Activated CD8-positive, alpha-beta T cell treated with anti-CD3 and anti-CD28 coated beads for 36 hours (primary cell): ENCODE measurements at places on chromosomes 13 and 19. TPM values are rescaled to one million over a fixed set of nuclear protein-coding genes. Genes with fewer than 3 reads are reported as not detected.

Gene BCAM
- not detected for total RNA-seq

Gene CYSLTR2
- 1.1 TPM for total RNA-seq

Gene SIGLEC9
- total RNA-seq, result 0.40 TPM

Gene ZNF491
- 0.76 TPM for total RNA-seq

Gene ICAM3
- 107 TPM for total RNA-seq

Gene CGB1
- total RNA-seq, result not detected

Gene NCAN
- not detected for total RNA-seq

Gene AZU1
- total RNA-seq, result not detected

DNA sequence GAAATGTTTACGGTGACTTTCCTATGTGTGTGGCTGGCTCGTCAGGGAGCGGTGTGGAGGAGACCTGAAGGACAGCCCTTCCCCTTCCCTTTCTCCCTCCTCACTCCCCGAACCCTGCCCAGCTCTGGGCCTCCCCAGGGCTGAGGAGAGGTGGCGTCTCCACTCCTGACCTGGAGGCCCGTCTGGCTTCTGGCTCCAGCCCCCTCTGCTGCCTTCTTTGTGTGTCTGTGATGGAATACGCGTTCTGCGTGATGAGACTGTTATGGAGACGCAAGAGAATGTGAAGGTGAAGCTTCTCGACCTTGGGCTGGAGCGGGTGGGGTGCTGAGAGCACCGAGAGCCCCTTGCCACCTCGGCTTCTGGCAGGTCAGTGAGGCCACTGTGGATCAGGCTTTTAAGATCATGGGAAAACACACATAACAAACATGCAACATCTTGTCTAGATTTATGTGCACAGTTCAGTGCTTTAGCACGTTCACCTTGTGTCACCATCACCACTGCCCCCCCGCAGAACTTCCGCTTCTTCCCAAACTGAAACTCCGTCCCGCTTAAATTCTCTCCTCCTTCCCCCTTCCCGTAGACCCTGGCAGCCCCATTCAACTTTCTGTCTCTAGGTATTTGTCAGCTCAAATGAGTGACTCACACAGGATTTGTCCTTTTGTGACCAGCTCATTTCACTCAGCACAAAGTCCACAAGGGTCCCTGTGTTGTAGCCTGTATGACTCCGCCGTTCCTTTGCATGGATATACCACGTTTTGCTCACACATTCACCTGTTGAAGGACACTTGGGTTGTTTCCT lies 24.7 kb downstream of the ATP11A start:
- no peaks in the 10 kb centered on the region for H3K27me3 ChIP-seq
- H3K36me3 ChIP-seq, result no peaks in the 10 kb centered on the region
- no peak for DNase-seq
- H3K27ac ChIP-seq, result no peak overlapping the region
- H3K4me3 ChIP-seq, result no peak overlapping the region
- peaks cover 7% of the 10 kb centered on the region for H3K4me1 ChIP-seq

DNA sequence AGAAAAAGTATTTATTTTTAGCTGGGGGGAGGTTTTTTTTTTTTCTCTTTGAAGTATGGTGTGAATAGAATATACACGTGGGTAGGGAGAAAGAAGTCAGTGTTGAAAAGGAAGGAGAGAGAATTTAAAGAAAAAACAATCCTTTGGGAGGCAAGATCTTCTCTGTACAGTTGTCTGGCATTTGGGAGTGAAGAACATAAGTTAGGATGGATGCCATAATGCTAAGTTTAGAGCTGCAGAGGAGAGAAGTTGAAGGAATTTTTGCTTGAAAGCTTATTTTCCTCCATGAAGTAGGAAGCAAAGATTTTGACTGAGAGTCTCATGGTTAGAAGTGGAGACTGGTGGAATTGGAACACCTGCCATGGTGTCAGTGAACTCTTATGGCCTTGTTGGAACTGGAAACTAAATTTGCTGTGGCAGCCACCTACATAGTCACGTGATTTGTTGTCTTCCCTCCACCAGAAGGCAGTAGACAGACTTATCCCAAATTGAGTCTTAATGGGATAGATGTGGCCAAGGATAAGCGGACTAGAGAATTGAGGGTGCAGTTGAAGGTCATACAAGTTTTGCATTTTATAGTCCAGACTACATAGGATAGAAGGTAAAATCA lies 22.0 kb downstream of the NDFIP2 start:
- no peak overlapping the region for H3K4me3 ChIP-seq
- H3K27ac ChIP-seq, result peak overlapping the region; percentile 60
- H3K27me3 ChIP-seq, result no peaks in the 10 kb centered on the region
- H3K36me3 ChIP-seq, result peaks cover 27% of the 10 kb centered on the region
- H3K4me1 ChIP-seq, result peaks cover 68% of the 10 kb centered on the region

DNA sequence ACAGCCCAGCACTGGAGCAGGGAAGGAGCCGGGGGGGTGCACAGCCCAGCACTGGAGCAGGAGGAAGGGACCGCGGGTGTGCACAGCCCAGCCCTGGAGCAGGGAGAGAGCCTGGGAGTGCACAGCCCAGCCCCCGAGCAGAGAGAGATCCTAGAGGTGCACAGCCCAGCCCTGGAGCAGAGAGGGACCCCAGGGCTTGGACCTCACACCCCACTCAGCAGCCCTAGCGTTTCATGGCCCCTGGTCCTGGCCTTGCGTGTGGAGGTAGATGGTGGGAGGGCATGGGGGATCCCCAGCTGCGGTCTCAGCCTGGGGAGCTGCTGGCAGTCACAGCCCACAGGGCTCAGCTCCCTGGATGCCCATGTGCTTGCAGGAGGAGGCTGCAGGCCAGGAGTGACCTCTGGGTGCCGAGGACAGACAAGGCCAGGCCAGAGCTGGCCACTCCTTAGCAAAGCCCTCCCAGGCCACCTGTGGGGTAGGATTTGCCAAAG lies 25.1 kb downstream of the GAS6 start:
- no peaks in the 10 kb centered on the region for H3K27me3 ChIP-seq
- H3K4me1 ChIP-seq, result peaks cover 15% of the 10 kb centered on the region
- H3K4me3 ChIP-seq, result no peak overlapping the region
- H3K27ac ChIP-seq, result no peak overlapping the region
- DNase-seq, result no peak

DNA sequence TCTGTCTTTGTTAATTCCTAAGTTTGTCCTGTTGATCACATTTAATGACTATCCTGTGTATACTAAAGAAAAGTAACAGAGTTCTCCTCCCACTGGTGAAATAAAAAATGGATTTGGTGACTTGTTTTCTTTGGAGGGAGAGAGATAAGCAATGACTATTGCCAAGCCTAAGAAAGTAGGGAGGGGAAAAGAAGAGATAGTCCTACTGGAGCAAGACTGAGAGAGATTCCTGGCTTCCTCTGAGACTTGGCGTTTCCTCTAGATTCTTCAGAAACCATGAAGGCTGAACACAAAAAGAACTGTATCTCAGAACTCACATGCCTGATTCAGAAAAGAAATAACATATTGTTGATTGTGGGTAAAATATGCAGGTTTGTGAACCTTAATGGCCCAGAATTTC lies 406.5 kb downstream of the FOXO1 start:
- no peak overlapping the region for H3K4me3 ChIP-seq
- no peaks in the 10 kb centered on the region for H3K27me3 ChIP-seq
- peaks cover 6% of the 10 kb centered on the region for H3K4me1 ChIP-seq

DNA sequence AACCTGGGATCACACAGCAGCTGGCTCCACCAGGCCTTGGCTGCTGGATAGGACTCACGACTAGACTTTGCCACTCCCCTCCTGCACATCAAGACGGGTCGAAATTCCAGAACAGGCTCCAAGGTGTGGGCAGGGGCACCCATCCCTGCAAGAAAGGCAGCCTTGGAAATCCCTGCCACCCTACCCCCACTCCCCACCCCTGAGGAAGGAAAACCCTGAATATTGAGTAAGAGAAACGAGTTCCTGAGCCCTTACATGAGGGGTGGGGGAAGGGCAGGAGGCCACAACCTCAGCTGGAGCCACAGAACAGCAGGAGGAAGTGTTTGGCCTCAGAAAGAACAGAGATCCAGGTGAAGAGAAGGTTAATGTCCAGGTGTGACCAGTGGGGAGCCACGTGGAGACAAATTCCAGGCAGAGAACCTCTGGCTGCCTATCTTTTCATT lies 20.1 kb downstream of the DEDD2 start:
- H3K4me3 ChIP-seq, result no peak overlapping the region
- H3K27ac ChIP-seq, result peak overlapping the region; percentile 59
- DNase-seq, result no peak
- H3K27me3 ChIP-seq, result no peaks in the 10 kb centered on the region
- peaks cover 68% of the 10 kb centered on the region for H3K4me1 ChIP-seq

DNA sequence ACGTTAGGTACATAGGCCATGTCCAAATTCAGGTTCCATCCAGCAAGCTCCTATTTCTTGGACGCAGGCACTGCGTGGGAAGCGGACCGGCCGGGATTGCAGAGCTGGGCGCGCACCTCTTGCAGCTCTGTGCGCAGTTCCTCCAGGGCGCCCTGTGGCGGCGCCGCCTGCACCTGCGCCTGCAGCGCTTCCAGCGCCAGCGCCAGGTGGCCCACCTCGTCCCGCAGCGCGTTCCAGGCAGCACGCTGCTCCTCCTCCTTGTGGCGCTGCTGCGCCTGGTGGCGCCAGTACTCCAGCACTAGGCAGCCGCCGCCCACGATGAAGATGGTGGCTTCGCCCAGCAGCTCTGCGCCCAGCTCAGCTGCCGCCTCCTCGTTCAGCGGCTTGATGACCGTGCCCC lies 31.1 kb downstream of the OPA3 start:
- DNase-seq, result no peak
- H3K4me1 ChIP-seq, result peaks cover 3% of the 10 kb centered on the region
- H3K36me3 ChIP-seq, result peaks cover 3% of the 10 kb centered on the region
- no peak overlapping the region for H3K27ac ChIP-seq

GRCh38 chr13:95579303-95579702 lies 26.8 kb downstream of the CLDN10 start:
- no peaks in the 10 kb centered on the region for H3K36me3 ChIP-seq
- H3K27me3 ChIP-seq, result peaks cover 2% of the 10 kb centered on the region
- H3K4me1 ChIP-seq, result no peaks in the 10 kb centered on the region
- no peak overlapping the region for H3K4me3 ChIP-seq

GRCh38 chr19:15332311-15332996 lies at the start of gene BRD4:
TSS of gene BRD4 (minus strand) at chr19:15332539. CDS start at chr19:15273099, 59,440 bp downstream.
- H3K27ac ChIP-seq, result peak within 1 kb of the TSS; percentile 97
- peak; percentile 78 for DNase-seq
- H3K4me3 ChIP-seq, result peak within 1 kb of the TSS; percentile 89

DNA sequence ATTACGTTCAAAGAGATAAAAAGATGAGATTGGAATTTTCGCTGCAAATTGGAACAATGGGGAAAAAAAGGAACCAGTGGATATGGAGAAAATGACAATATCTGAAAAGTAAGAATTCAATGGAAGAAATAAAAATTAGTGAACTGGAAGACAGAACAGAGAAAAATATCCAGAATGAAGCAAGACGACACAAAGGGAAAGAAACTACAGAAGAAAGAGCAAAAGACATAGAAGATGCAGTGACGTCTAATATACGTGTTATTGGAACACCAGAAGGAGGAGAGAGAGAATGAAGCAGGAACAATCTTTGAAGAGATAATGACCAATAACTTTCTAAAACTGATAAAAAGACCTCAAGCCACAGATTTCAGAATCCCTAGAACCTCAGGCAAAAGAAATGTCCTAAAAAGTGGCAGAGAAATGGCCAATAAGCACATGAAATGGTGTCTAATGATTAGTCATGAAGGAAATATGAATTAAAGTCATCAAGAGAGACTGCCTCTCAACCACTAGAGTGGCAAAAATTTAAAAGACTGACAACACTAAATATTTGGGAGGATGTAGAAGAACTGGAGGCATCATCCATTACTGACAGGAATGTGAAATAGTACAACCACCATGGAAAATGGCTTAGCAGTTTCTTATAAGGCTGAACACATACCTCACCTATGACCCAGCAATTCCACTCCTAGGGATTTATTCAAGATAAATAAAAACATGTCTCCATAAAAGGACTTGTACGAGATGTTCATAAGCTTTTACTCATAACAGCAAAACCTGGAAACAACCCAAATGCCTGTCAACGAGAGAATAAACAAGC lies 56.5 kb downstream of the GADD45B start:
- H3K4me3 ChIP-seq, result no peak overlapping the region
- no peaks in the 10 kb centered on the region for H3K36me3 ChIP-seq
- DNase-seq, result no peak
- H3K27me3 ChIP-seq, result no peaks in the 10 kb centered on the region
- no peak overlapping the region for H3K27ac ChIP-seq

- H3K27ac ChIP-seq, result no peak overlapping the region
- no peak for DNase-seq
- H3K27me3 ChIP-seq, result peaks cover 60% of the 10 kb centered on the region
- peaks cover 12% of the 10 kb centered on the region for H3K36me3 ChIP-seq
Measured at GRCh38 chr13:112069061-112069844, 2.3 kb downstream of the SOX1 start.

- DNase-seq, result peak; percentile 77
- peak within 1 kb of the TSS; percentile 92 for H3K27ac ChIP-seq
- peaks cover 12% of the 10 kb centered on the region for H3K36me3 ChIP-seq
Measured at GRCh38 chr19:4831304-4831978, at the start of gene TICAM1. TSS of gene TICAM1 (minus strand) at chr19:4831712. CDS start at chr19:4818377, 13,335 bp downstream.

GRCh38 chr13:109657395-109657794 lies 129.0 kb downstream of the IRS2 start:
- no peak for DNase-seq
- H3K36me3 ChIP-seq, result no peaks in the 10 kb centered on the region
- H3K4me3 ChIP-seq, result no peak overlapping the region
- H3K4me1 ChIP-seq, result no peaks in the 10 kb centered on the region
- no peak overlapping the region for H3K27ac ChIP-seq
- peaks cover 1% of the 10 kb centered on the region for H3K27me3 ChIP-seq

DNA sequence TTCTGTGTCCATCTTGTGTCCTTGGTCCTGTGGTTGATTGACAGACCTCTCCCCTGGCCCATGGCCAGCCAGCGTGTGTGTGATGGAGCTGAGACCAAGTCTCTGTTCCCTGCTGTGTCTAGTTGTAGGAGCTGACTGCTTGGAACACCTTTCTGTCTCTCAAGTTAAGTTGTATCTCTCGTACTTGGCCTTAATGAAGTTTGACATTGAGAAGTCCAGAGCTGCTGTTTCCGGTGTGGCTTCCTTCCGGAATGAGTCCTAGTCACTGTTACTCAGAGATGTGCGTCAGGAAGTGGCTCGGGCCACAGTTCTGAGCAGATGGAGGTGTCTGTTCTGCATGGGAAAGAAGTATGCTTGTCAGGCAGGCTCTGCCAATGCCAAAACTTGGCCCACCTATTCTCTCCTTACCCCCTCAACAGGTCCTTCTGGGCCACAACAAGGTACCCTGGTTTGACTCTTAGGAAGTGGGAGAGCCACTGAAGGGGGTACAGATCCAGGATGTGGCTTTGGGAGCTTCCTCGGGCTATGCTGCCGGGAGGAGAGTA lies 54.3 kb downstream of the GATAD2A start:
- H3K27me3 ChIP-seq, result no peaks in the 10 kb centered on the region
- peak overlapping the region; percentile 100 for H3K27ac ChIP-seq
- peak overlapping the region; percentile 89 for H3K4me3 ChIP-seq
